Naive thymus-derived CD8-positive, alpha-beta T cell (primary cell): ENCODE measurements at places on chromosomes 11 and 22. TPM values are rescaled to one million over a fixed set of nuclear protein-coding genes. Genes with fewer than 3 reads are reported as not detected.
A peak's percentile ranks its signal among the peaks of the same experiment; 100 is the strongest.

OR8G5 gene
- not detected for polyA plus RNA-seq

CCDC73 gene
- polyA plus RNA-seq = not detected

NAV2 gene
- 0.16 TPM for polyA plus RNA-seq

DNA sequence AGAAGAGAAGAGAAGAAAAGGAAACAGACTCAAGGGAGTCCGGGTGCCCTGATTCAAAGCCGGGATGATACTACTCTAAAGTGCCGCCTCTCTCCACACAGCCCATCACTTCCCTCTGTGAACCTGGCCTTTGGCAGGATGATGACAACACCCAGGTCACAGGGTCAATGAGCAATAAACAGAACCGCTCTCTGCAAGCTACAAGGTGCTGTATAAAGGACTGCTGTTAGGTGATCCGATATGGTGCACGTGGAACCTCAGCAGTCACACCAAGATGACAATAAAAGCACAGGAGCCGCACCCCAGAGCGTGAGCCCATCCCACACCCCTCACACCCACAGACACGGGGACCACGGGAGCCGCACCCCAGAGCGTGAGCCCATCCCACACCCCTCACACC lies 10.7 kb downstream of the TTLL1 start:
- no peak for DNase-seq

DNA sequence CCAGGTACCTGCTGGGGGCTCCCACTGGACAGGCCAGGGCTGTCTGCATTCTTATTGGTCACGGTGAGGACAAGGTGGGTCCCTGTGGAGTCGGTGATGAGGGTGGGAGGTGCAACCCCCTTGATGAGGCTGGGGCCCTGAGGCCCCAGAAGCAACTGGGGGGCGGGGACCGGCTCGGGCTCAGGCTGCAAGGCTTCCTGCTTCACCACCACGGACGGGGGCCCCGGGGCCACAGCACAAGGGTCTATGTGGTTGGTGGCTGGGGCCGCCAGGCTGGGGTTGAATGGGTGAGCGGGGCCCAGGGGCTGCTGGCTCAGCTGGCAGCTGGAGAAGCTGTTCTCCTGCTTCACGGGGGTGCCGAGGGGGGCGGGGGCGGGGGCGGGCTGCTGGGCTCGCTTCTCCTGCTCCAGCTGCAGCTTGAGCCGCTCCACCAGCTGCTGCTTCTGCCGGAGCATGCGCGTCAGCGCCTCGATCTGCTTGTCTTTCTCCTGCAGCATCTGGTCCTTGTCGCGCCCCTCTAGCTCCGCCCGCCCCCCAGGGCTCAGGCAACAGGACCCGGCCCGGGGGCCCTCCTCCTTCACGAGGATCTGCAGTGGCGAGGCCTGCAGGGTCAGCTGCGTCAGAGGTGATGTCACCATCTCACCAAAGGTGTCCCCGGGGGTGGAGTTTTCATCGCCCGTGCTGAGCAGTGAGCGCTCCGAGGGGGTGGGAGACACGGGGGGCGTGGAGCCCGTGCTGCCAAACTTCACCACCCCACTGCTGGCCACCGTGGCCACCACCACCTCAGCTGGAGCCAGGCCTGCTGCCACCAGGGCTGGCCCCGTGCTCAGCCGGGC lies 48.2 kb downstream of the SGSM3 start:
- peak; percentile 78 for DNase-seq

DNA sequence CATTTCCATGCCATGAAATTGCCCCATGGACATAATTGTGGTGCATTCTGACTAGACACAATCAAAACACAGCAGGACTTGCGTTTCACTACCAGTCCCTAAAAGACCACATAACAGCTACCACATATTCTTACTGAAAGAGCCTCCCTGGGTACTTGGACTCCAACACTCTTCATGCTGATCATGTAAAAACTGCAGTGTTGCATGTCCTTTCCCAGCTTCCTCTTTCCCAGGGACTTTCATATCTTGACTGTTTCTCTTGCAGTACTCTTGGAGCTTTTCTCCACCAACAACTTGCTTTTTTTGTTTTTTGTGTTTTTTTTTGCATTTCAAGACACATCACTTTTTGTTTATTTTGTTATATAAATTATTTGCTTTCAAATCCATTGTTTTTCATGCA lies 22.9 kb downstream of the MS4A6E start:
- no peak for DNase-seq

USP2 gene
- polyA plus RNA-seq = 0.13 TPM

- no peak for DNase-seq
These were observed 147.8 kb upstream of the NECTIN1 start for GRCh38 chr11:119876841-119877240.

- DNase-seq = no peak
These were observed 8.0 kb upstream of the TPCN2 start for GRCh38 chr11:69040581-69041260.

- no peak for DNase-seq
These were observed 49.4 kb downstream of the MAML2 start for GRCh38 chr11:96293598-96294021.

LRRC32 gene
- not detected for polyA plus RNA-seq

TNNT3 gene
- not detected for polyA plus RNA-seq

DNA sequence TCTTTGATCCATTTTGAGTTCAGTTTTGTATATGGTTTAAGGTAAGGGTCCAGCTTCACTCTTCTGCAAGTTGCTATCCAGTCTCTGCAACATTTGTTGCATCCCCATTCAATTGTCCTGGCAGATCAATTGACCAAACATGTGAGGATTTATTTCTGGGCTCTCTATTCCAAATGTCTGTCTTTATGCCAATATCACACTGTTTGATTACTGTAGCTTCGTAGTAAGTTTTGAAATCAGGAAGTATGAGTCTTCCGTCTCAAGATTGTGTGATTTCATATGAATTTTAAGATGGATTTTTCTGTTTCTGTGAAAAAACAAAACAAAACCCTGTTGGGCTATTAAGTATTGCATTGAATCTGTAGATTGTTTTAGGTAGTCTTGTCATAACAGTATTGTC lies 17.0 kb downstream of the APLP2 start:
- no peak for DNase-seq

DNA sequence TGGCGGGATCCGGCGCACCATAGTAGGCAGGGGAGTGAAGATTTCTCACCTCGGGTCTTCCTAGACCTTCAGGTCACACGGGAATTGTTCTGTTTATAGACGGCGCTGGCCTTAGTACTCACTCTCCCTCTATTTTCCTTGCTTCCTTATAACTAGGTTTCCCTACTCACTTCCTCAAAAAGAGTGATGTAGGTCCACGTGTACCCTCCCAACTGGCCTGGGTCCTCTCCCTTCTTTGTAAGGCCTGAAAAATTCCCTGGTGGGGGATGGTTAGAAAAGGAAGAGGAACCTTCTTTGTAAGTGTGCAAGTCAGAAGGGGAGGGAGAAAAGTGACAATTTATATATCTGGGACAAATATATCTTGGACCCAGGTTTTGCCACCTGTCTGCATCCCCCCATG lies 2.9 kb upstream of the TMEM9B start:
- no peak for DNase-seq

GRCh38 chr11:76371170-76371569 lies 9.8 kb downstream of the THAP12 start:
- DNase-seq = no peak

OR6A2 gene
- polyA plus RNA-seq = not detected

DNA sequence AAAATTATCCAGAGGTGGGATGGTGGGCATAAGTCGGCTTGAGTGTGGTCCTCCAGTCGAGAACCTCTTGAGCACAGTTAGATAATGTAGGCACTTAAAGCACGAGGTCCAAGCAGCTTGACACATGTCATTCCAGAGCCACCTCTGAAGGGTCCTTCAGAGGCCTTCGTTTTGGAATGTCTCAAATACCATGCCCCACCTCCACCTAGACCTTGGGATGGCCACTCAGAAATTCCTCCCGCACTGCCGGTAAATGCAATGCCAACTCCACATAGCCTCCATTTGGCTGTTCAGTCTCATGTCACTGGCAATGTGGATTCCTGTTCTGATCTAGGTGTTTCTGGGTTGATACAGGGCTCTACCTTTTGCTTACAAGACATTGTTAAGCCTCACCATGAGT lies 43.9 kb downstream of the BDNF start:
- DNase-seq = no peak

C11orf65 gene
- polyA plus RNA-seq = 0.97 TPM

DNA sequence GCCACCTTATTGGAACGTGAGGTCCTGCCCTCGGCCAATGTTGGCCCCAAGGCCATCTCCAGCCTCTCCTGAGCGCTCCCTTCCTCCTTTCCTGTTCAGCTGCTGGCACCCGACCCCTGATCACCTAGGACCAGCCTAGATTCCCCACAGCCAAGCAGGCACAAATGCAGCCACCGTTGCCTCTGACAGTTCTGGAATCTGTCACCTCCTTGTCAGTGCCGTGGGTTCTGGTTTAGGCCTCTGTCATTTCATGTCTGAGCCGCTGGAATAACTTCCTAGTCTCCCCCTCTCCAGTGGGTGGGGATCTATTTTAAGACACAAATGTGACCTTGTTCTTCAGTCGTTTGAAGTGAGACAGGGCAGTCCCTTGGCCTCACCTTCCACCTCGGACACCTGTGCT lies 29.7 kb downstream of the FADS3 start:
- no peak for DNase-seq

DNA sequence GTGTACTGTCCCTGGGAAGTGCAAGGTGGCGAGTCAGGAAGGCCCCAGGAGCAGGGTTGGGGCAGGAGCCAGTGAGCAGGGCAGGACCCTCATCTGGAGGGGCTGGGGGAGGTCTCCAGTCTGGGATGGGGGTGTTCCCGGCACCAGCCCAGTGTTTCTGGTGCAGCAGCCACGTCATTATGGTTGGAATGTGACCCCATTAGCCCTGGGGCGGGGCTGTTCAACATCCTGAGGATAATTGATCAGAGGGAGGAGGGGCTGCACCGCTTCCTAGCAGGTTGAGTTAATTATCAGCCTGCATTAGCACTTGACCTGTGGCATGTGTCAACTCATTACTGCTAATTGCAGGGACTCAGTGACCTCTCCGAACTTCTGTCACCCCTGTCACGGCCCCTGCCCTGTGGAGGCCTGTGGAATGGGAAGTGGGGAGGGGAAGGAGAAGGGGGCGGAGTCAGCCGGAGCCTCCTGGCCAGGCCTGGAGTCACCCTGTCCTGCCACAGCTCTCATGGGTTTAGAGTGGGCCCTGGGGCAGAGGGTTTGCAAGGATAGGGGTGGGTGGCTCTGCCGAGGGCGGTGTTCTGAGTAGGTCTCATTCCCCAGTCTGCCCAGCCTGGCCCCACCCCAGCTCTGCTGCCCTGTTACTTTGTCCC lies 52.8 kb upstream of the CCDC188 start:
- DNase-seq = no peak

CAT gene
- 96.3 TPM for polyA plus RNA-seq

CD248 gene
- 43.8 TPM for polyA plus RNA-seq

MAJIN gene
- 0.84 TPM for polyA plus RNA-seq

DNA sequence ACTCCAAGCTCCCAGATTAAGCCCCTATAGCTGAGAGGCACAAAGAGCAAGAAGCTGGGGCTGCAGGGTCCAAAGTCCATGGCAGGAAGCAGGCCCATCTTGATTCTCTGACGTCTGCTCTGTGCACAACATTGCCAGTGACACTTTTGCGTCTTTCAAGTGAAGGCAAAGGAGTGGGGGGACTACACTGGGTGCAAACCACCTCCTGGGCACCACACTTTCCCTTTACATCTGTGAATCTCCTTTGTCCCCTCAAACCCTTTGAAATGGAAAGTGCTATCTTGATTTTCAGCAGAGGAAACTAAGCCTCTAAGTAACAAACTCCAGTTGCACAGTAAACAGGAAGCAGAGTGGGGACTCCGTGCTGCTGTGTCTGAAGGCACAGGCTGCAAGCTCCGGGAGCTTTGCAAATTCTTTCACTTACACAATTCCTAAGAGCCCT lies 428.0 kb downstream of the LARGE1 start:
- DNase-seq = peak; percentile 17

DNA sequence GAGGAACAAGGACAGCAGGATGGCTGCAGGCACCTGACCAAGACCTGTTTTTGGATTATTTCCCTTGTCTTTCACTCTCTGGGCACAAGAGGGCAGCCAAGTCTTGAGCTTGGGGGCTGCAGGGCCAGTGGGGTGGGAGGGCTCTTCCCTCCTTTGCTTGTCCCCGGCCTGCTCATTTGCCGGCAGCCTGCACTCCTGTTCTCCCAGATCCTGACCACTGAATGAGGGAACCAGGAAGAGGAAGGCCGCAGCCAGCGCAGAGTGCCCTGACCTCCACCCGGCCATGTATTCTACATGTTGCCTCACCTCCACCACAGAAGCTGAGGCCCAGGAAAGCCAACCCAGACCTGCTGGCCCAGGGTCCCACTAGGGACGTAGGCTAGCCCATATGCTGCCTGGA lies 15.5 kb upstream of the NNMT start:
- peak; percentile 7 for DNase-seq

DNA sequence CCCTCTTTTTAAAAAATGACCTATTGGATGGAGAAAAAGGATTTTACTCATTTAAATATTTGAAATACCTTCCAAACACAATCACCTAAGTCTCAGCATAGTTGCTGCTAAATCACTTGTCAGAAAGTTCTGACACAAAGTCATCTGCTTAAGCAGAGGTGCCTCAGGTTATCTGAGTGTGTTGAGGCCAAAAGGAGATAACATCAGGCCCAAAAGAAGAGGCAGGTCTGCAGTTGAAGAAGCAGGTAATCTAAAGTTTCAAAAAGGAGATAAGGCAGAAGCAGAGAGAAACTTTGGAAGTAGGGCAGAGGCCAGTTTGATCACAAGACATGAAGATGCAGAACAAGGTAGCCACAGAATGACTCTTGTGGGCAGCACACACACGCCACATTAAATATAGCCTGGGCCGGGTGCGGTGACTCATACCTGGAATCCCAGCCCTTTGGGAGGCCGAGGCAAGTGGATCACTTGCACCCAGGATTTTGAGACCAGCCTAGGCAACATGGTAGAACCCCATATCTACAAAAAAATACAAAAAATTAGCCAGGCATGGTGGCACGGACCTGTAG lies 175.7 kb upstream of the API5 start:
- DNase-seq = no peak

DNA sequence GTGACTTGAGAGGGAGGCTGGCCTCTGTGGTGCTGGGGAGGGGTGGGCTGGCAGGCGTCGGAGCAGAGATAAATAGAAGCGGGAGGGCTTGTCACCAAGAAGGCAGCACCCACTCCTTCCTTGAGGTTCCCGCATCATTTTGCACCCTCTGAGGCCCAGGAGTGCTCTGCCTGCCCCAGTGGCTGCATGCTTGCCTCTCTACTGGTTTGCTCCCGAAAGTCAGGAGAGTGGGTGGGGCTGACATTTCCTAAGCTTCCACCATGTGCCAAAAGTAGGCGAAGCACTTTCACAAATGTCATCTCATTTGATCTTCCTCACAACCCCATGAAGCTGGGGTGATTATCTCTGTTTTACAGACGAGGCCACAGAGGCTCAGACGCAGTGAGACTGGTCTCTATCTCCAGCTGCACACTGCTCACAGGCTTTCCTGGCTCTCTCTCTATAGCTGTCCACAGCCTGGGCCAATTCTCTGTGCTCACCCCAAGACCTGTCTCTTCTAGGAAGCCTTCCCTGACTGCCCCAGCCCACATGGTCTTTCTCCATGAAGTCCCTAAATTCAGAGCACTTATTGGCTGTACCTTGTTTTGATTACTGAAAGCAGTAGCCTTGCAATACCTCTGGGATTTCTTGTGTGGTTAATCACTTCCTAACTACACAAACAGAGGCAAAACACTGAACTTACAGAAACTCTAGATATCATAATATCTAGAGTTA lies 2.6 kb upstream of the UCP3 start:
- peak; percentile 55 for DNase-seq
